ENCODE measurements at places on chromosomes 1 and 21.
A peak's percentile ranks its signal among the peaks of the same experiment; 100 is the strongest.

GRCh38 chr1:187051618-187052232, 223.0 kb downstream of the PLA2G4A start:
- peak; percentile 23 for DNase-seq

- DNase-seq, result no peak
These were observed 3.9 kb upstream of the VPS72 start for GRCh38 chr1:151193856-151194255.

DNA sequence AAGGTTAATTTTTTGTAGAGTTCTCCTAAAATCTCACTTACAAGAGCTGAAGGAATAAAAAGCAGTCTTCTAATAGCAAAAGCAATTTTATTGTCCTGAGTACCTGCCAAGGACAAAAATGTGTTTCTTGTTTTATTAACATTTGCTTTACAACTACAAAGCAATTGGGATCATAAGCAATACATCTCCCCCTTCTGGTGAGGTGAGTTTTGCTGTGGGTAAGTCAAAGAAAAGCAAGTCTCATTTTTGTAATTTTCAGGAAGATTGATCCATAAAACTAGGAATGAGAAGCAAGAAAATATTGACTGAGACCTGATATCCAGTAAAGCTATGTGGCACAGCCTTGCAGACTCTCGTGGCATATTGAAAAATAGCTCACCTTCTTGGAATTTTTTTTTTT, 2162.7 kb downstream of the NCAM2 start:
- no peak for DNase-seq

GRCh38 chr1:226988334-226988666, 48.2 kb downstream of the COQ8A start:
- no peak for DNase-seq

GRCh38 chr1:28966617-28967016, 52.2 kb downstream of the EPB41 start:
- no peak for DNase-seq

DNA sequence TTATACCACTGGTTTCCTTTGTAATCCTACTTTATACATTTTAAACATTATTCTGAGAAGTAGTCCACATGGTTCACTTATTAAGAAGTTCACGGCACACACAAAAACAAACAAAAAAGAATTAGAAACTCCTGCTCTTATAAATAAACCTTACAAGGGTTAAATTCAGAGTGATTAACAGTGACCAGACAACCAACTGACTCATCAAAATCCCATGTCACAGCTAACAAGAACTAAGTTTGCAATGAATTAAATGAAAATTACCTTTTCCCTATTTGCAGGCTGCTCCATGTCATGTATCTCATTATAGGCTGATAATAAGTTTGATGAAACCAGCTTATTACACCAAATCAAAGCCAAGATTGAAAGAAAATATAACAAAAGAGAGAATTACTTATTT, 77.5 kb downstream of the PUM1 start:
- DNase-seq, result no peak

- no peak for DNase-seq
These were observed 173.4 kb downstream of the S1PR1 start for GRCh38 chr1:101410048-101410878.

GRCh38 chr1:225921734-225922709, 2.0 kb downstream of the PYCR2 start:
- no peak for DNase-seq

DNA sequence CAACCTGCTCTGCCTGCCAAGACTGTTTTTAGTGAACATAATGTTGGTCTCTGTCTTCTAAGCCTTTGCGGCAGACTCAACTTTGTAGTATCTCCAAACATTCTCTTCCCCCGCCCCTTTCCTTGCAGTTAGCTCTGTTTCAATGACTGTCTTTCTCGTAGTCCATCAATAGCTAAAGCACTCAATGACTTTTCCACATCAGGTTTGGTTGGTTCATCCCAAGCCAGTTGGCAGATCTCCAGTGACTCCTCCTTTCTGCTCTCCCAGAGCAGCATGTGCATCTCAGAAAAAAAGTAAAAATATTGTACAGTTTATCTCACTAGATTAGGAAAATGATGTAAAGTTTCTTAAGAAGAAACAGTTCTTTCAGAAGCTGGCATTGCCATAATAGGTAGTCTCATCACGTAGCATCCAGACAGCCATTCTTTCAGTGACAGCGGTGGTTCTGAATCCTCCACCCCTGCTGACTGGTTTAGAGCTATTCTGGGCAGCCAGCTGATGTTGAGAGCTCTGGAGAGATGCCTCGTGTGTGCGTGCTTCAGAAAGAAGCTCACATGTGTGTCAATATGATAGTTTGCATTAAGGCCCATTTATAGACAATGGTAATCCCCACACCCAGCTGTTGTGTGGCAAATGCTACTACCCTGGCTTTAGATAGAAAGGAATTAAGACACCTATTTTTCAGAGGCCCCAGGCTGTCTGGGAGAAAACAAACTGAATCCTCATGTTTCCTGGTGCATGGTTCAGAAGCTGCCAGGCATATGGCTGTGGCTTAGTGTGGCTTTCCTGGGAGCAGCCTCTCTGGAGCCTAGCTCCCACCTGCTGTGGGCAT, 53.2 kb downstream of the CNN3 start:
- DNase-seq, result no peak

GRCh38 chr1:14915356-14916054, 238.0 kb upstream of the TMEM51 start:
- DNase-seq, result peak; percentile 46

GRCh38 chr1:156815307-156815826, 1.3 kb downstream of the SH2D2A start:
- DNase-seq, result no peak

GRCh38 chr1:116972674-116973030, 28.9 kb upstream of the CD101 start:
- no peak for DNase-seq

DNA sequence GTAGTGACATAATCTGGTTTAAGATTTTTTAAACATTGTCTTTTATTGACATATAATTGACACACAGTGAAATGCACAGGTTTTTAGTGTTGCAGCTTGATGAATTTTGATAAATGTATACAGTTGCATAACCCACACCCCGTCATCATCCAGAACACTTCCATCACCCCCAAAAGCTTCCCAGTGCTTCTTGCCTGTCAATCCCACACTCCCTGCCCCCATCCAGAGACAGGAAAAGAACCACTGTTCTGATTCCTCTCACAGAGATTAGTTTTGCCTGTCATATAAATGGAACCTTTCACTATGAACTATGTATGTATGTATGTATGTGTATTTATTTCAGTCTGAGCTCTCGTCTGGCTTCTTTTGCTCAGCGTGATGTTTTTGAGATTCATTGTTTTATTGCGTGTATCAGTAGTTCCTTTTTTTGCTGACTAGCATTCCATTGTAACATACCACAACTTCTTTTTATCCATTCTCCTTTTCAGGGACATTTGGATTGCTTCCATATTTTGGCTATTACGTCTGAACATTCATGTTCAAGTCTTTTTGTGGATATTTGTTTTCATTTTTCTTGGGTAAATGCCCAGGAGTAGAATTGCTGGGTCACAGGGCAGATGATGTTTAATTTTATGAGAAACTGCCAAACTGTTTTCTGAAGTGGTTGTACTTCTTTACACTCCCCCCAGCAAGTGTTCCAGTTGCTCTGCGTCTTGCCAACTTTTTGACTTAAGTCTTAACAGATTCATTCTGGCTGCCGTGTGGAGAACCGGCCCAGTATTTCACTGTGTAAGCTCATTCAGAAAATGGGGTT, 8.7 kb downstream of the UBIAD1 start:
- DNase-seq, result no peak

DNA sequence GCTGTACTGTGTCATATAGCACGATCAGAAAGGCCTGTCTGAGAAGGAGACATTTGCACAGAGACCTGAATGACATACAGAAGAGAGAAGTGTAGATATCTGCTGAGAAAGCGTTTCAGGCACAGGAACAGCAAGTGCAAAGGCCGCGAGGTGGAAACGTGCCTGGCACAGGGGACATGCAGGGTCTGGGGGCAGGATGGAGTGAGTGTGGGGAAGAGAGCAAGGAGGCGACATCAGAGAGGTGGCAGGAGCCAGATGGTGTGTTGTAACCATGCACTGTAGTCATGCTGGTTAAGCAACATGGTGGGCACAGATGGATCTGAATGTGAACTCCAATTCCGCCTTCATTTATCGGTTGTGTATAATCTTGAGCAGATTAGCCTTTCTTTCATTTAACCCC, 13.0 kb downstream of the KRTCAP2 start:
- no peak for DNase-seq

DNA sequence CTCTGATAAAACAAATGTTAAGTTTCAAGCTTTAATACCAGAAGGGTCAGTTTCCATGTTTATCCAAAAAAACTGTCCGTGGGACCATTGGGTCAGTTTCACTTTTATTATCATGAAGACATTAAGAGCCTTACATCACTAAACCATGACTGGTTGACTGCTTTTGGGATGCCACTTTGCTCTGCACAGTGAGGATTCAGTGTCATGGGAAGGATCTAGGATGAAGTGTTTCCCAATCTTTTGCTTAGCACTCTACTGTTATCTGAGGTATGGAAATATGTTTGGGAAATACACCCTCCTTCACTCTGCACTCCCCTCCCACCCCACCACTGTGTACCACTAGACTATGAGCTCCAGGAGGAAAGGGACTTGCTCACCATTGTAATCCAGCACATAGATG, 16.3 kb downstream of the RPS6KC1 start:
- no peak for DNase-seq

DNA sequence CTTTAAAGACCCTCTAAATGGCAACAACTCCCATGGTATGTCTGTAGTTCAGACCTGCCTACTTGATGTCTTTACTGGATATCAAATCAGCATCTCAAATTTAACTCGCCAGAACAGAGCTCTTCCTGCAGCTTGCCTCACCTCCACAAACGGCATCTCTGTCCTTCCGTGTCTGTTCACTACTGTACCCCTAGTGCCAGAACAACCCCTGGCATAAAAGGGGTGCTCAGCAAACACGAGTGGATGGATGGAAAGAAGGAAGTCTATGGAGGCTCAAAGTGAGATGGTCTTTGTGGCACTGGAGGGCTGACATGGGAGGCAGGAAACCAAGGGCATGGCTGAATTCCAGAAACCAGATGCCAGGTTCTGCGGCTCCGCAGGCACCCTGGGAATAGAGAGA, 22.7 kb downstream of the MRPL37 start:
- no peak for DNase-seq

GRCh38 chr21:31480228-31480627, 136.2 kb upstream of the TIAM1 start:
- no peak for DNase-seq

- no peak for DNase-seq
These were observed 941 bp upstream of the ROR1 start for GRCh38 chr1:63772876-63773275.

GRCh38 chr1:7581754-7582459, 189.2 kb upstream of the VAMP3 start:
- no peak for DNase-seq

GRCh38 chr1:207908107-207908734, 2.7 kb downstream of the CD34 start:
- no peak for DNase-seq

DNA sequence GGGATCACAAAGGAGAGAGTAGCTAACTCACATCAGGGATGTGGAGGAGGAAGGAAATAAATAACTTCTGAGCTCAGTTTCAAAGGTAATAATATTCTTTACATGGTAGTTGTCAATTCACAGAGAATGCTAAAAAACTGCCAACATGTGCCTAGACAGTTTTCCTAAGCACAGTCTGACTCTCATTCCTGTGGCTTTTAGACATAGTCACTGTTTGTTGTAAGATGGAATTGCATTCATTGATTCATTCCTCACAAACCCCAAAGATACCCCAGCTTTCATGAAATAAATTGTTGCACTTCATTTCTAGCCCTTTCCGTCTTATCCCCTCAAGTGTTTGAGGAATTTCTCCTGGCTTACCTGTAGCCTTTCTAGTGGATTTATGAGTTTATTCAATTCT, 263.9 kb downstream of the NTNG1 start:
- no peak for DNase-seq

DNA sequence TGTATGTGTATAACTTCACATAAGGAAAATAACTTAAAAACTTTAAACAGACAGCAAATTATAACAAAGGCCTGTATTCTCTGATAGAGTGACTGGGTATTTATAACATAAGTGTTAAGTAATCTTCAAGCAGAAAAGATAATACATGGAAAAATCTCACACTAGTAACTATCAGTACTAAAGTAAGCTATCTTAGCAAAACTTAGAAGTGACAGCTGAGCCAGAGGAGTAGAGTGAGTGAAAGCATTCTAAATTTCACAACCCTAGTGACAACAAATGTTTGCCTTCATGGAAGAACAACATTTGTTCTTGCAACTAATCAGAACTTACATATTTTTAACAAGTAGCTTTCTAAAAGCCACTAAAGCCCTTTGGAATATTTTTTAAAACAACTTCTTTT, 74.5 kb upstream of the B3GALT2 start:
- no peak for DNase-seq

DNA sequence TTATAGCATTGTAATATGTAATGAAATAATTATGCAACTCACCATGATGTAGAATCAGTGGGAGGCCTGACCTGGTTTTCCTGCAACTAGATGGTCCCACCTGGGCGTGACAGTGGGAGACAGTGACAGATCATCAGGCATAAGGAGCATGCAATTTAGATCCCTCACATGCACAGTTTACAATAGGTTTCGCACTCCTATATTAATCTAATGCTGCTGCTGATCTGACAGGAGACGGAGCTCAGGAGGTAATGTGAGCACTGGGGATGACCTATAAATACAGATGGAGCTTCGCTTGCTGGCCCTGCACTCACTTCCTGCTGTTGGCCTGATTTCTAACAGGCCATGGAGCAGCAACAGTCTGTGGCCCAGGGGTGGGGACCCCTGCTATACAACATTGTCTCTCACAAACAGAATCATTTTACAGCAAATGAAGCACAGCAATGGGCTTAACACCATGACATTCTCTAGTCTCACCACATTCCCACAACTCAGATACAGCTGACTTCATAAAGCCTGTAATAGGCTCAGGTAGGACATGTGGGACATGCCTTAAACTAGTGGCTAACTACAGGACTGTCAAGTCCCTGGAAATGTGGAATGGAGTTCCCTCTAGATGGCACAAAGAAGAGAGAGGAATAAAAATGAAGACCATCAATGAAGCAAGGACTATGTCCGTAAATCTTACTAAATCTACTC, 40.7 kb upstream of the SLC5A9 start:
- DNase-seq, result no peak

DNA sequence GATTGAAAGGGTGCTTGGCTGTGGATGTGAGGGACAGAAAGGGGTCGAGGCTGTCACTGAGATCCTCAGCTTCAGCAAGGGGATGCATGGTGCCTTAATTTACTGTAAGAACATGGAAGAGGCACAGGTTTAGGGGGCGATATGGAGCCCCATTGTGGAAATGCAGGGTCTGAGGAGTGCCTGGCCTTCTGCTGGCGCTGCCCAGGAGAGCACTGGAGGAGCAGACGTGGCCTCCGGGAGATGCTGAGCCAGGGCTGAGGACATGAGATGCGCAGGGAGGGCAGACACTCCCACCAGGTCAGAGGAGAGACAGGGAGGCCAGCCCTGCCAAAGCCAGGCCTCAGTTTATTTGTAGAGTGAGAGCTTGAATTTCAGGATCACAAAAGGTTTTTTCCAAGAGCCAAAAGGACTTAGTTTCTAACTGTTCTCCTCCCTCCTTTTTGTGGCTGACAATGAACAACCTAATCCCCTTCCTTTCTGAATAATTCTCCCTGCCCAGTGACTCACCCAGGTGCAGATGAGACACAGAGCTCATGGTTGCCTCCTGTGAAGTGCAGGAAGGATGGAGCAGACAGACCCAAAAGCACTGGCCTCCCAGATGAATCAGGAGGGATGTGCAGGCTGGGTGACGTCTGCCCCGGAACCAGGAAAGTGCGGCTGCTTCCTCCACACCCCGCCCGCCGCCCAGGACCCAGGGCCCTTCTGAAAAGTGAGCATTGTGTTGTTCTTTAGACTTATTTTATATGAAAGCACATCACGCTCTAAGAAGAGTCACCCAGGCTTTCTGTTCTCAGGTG, 73.0 kb upstream of the TMPRSS2 start:
- no peak for DNase-seq
